T47D (cell line): ENCODE measurements at places on chromosomes 1 and 21.
A peak's percentile ranks its signal among the peaks of the same experiment; 100 is the strongest.

DNA sequence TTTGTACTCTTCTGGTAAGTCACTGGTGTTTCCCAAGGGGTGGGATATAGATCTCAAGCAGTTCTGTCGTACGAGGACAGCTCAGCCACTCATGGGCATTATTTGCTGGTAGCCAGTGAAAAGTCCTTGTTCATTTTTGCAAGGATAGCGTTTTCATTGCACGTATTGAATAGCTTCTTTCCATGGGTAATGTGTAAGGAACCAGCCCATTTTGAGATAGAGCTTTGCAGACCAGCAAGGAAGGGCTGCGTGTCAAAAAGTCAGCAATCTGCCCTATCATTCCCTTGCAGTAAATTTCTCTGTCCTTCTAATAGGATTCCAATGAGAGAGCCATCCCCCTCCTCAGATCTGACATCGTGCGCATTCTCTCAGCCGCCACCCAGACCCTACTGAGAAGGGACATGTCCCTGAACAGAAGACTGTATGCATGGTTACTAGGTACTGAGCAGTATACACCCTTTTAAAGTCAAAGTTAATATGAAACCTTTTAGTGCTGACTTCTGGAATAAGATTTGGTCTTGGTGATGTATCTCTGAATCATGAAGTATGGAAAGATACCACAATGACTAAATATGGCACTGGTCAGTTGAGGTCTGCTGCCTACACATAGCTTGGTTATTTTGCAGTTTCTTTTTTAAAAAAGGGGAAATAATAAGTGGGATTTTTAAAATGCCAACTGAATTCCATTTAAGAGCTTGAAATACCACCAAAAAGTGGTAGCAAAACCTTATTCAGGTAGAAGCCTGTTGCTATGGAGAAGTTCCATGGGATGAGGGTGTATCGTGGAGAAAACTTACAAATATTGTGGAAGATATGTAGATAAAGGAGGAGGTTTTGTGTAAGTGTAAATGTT, 55.3 kb downstream of the DOP1B start:
- no peak for DNase-seq

DNA sequence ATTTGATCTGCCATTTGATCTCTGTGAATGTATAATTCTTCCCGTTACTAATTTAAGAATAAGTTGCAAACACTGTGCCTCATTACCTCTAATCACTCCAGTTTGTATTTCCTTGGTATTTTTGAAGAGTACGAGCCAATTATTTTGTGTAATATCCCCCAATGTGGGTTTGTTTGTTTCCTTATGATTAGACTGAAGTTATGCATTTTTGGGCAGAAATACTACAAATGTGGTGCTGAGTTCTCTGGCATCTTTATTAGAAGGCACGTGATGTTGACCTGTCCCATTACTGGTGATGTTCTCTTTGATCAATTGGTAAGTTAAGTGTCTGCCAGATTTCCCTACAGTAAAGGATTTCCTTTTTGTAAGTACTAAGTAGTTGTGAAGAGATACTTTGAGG, 10.3 kb downstream of the MIXL1 start:
- no peak for DNase-seq

- DNase-seq, result peak; percentile 73
These were observed 47.8 kb upstream of the SRSF10 start for GRCh38 chr1:24027838-24028468.

DNA sequence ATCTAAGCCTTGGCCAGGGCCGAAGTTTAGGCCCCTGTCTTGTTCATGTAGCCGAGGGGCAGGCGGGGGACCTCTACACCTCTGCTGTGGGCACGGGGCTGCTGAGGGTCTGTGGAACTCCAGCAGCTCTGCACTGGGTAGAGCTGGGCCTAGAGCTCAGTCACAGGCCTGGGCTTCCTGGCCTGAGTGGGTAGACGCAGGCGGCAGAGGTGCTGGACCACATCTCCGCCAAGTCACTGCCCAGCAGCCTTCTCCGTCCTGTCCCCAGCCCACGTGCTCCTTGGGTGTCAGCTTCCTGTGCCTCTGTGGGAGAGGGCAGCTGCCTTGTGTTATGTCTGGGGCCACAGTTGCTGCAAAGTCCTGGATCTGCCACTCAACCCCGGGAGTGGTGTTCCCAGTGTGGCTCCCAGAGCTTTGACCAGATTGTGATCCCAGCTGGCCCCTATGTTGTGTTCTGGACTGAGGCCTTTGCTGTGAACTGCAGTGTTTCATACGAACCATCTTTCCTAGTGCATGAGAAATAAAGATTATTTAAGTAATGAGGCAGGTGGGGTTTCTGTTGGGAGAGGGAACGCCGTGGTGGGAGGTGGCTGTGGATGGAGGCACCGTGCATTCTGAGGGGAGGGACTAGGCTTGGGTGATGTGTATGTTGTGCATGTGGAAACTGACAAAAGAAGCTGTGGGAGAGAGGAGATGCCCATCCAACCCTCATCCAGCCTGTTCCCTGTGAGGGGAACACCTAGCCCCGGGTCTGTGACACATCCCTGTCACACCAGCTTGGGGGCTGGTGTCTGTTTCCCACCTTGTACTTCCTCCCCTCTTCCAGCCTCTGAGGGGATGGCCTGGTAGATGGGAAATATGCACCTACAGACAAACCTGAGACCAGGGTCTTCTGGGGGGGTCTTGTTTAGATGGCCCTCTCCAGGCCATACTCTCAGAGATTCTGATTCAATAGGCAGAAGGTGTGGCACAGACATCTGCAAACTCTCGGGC, 12.2 kb downstream of the AMPD2 start:
- no peak for DNase-seq

GRCh38 chr1:201498621-201499020, 8.3 kb downstream of the CSRP1 start:
- DNase-seq, result no peak

DNA sequence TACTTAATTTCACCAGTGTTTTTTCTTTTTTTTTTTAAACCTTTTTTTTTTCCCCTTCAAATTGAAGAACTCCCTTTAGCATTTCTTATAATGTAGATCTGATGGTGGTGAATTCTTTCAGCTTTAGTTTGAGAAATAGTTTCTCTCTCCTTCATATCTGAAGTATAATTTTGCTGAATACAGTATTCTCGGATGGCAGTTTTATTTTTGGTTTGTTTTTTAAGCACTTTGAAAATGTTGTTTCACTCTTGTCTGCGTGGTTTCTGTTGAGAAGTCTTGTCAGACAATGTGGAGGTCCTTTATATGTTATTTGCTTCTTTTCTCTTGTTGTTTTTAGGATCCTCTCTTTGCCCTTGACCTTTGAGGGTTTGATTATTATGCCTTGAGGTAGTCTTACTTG, 135.1 kb downstream of the RPS6KC1 start:
- DNase-seq, result no peak

DNA sequence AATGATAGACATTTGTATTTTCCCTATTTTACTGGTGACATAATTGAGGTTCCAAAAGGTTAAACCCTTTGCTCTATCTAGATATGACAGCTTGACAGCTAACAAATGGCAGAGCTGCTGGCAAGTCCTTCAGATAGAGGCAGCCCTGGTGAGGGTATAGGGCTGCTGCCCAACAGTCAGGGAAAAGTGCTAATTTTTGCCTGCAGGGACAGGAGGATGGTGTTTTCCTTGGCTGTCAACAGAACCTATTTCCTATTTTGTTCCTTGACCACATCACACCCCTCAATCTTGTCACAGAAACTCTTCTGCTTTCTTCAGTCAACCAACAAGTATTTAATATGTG, 12.3 kb downstream of the GPA33 start:
- no peak for DNase-seq

GRCh38 chr1:115753830-115754229, 14.7 kb downstream of the CASQ2 start:
- DNase-seq, result peak; percentile 56

- DNase-seq, result no peak
These were observed 107.9 kb downstream of the LMO4 start for GRCh38 chr1:87436534-87436933.

- no peak for DNase-seq
These were observed 461.9 kb downstream of the LRRIQ3 start for GRCh38 chr1:73736125-73736524.

DNA sequence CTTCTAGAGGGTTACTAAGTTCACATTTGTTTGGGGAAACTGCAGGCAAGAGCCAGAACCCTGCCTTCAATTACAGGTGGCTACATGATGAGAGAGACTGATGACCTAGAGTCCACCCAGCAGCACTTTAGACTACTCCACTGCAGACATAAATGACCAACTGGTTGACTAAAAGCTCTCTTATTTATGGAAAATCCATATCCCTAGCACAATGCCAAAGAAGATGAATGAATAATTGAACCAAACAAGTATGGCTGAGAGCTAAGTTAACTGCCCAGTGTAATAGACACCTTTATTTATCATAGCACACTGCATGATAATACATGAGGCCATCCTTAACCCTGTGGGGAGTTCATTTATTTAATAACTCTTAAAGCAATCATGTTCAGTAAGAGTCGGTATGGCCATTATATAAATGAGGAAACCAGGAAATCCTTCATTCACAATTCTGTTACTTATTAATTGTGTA, 60.4 kb downstream of the IL12RB2 start:
- DNase-seq, result no peak

GRCh38 chr1:201501144-201501543, 5.8 kb downstream of the CSRP1 start:
- DNase-seq, result no peak

DNA sequence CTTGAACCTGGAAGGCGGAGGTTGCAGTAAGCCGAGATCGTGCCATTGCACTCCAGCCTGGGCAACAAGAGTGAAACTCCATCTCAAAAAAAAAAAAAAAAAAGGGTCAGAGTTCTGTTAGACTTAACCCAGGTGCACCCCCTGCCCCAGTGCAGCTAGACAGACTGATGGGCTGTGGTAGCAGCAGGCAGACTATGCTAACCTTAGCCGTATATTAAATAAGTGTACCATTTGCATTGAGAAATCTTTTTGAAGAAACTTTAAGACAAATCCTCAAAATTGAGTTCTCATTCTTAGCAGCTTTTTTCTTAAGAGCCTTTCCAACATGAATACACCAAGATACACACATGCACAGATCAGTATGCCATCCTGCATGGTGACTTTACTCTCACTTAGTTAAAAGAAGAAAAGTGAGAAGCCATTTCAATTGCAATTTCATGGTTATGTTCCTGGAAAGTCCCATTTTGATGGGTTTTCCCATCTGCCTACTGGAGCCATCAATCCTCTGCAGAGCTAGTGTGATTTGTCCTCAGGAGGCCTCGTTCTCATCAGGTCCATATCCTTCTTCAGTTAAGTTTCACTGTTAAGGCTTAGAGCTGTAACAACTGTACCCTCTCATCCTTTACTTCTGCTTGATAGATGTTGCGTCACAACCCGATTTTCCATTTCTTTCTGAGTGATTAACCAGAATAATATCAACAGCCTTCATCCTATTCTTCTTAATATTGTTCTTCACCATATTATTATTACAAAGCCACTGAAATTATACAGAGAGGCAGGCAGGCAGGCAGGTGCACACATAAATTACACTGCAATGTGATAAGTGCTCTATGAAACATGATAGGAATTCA, 7.3 kb downstream of the FCRLB start:
- no peak for DNase-seq

GRCh38 chr1:79124756-79125155, 118.2 kb upstream of the ADGRL4 start:
- DNase-seq, result no peak

- DNase-seq, result no peak
These were observed 4.9 kb upstream of the ALDH4A1 start for GRCh38 chr1:18907021-18907916.

GRCh38 chr1:5651964-5652821, 340.0 kb downstream of the NPHP4 start:
- no peak for DNase-seq

GRCh38 chr21:42840411-42841155, 38.8 kb downstream of the WDR4 start:
- no peak for DNase-seq

DNA sequence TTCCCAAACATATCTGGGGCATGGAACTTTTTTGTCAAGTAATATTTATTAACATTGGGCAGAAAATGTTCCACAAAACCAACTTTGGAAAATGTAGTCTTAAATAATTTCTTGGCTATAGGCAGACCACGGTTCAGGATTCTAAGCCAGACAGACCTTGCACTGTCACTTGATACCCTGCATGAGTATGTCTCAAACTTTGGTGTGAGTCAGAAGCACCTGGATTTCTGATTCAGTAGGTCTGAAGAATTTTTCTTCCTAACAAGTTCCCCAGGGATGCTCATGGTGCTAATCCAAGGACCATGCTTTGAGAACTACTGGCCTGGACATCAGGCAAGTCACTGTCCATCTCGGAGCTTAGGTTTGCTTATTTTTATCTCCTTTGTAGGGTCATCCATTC, 562.0 kb downstream of the PLPP3 start:
- no peak for DNase-seq

DNA sequence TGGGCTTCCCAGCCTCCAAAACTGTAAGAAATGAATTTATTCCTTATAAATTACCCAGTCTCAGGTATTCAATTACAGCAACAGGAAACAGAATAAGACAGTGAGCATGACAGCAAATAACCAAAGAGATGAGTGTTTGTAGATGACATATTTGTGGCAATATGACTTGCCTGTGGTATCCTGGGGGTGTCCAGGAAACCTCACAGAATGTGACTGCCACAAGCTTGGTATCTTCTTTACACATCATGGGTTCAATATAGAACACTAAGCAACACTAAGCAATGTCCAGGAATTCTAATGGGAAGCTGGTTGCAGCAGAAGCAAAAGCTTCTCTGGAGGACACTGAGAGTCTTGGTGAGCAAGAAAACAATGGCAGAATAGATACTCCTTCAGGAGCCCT, 236.4 kb upstream of the BEND5 start:
- DNase-seq, result no peak

- DNase-seq, result no peak
These were observed 14.4 kb downstream of the NSL1 start for GRCh38 chr1:212777151-212777550.

DNA sequence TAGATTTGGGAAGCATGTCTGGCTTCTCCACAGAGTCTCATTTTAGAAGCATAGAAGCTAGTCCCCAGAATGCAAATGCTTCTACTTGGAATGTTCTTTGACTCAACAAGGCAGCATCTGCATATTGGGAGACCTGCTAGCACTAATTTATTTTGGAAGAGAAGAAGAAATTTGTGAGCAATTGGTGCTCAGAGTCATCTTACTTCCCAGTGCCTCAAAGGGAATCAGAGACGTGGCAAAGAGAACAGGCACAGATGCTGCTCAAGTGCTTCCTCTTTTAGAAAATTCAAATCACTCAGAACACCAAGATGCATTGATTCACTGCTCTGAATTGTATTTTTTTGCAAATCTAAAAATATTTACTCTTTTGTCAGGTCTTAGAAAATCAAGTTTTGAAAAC, 255.7 kb downstream of the BRINP2 start:
- no peak for DNase-seq
